Left renal pelvis (tissue), 4 donors: ENCODE measurements at places on chromosomes 4 and X. TPM values are rescaled to one million over a fixed set of nuclear protein-coding genes. Genes with fewer than 3 reads are reported as not detected.

Gene HTR2C
- polyA plus RNA-seq = 1.2 TPM

Gene STS
- polyA plus RNA-seq = 6.8 TPM

Gene TMSB15A
- 63.9 TPM for polyA plus RNA-seq

Gene POF1B
- 0.12 TPM for polyA plus RNA-seq

Gene DCTD
- polyA plus RNA-seq = 131 TPM

GRCh38 chrX:100710816-100711215 is 21.1 kb downstream of the SYTL4 start:
- no peak for DNase-seq

DNA sequence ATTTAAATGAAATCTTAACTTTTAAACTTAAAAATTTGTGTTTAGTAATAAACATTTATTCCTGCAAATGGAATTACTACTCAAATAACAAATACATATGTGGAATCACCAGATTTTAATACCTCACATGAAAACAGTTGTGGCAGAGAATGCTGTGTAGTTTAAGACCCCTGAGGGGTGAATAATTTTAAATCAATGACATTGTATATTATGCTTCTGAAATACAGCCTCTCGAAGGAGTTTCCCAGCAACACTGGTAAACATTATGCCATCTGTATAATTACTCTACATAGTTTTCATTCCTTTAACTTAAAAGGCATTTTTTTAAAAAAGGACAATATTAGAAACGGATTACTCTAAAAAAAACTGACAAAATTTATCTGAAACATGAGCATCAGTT is 2313.3 kb downstream of the ARAP2 start:
- DNase-seq = no peak

DNA sequence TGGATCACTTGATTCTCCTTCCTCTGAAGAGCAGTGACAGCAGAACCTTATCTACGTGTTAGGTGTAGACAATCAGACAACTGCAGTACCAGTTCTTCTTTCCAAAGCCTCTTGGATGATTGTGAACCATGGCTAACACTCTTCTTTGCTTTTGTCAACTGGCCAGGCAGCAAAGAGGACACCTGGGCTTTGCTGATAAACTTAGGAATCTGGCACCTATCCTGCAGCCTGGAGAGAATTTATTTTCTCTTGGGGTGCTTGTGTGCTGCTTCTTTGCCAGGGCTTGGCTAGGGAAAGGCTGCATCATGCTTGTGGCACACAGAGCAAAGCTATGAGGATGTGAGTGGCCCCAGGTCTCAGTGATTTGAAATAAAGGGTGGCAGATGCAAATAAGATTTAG is 77.4 kb downstream of the ANAPC4 start:
- DNase-seq = no peak

DNA sequence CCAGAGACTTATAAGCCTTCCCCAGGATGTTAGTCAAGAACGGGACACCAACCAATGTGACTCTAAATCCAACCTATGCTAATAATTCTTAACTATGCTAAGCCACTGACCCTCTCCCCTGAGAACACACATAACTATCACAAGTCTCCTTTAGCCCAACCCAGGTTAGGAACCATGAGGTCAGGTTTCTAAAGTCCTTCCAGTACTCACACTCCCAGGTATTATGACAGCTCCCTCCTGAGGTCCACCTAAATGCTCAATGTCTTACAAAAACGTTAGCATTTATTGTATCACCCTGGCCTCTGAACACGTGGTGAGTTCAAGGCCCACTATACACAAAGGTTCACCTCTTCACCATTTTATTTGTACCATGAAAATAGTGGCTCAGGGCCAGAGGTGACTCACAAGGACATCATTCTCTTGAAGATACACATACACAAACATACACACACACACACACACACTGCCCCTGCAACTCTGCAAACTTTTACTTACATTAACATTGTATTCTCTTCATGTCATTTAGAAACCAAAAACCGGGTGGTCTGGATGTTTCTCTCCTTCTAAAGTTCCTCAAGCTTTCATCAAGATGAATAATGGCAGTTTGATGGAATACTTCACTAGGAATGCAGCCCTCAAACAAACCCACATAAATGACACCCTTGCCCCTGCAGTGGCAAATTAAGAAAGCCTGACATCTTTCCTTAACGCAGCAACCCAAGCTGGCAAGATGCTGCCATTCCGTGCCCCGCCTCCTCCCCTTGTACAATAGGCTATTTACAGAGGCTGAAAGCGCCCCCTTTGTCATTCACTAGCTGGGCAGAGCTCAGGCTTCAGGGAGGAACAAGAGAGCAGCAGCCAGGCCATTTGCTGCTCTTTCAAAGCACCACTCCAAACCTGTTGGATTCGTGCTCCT is 17.7 kb downstream of the ACSL1 start:
- no peak for DNase-seq

DNA sequence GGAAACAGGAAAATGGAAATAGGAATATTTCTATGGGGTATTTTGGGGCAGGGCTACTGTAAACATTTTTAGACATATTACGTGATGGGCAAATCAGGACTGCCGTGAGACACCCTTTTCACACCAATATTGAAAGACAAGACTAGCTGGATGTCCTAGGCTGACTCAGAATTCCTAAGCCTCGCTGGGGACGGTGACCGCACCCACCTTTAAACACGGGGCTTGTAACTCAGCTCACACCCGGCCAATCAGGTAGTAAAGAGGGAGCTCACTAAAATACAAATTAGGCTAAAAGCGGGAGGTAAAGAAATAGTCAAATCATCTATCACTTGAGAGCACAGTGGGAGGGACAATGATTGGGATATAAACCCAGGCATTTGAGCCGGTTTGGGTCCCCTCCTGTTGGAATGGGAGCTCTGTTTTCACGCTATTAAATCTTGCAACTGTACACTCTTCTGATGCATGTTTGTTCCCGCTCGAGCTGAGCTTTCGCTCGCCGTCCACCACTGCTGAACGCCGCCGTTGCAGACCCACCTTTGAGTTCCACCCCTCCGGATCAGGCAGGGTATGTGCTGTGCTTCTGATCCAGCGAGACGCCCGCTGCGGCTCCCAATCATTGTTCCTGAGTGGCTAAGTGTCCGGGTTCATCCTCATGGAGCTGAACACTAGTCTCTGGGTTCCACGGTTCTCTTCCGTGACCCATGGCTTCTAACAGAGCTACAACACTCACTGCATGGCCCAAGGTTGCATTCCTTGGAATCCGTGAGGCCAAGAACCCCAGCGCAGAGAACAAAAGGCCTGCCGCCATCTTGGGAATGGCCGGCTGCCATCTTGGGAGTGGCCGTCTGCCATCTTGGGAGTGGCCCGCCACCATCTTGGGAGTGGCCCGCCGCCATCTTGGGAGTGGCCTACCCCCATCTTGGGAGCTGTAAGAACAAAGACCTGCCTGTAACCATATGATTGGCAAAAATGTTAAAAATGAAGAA is 152.6 kb downstream of the CRLF2 start:
- DNase-seq = no peak

GRCh38 chr4:168854350-168854921 is 155.6 kb downstream of the CBR4 start:
- DNase-seq = no peak

- no peak for DNase-seq
These were observed 8.5 kb upstream of the PPEF1 start for GRCh38 chrX:18698737-18699650.

DNA sequence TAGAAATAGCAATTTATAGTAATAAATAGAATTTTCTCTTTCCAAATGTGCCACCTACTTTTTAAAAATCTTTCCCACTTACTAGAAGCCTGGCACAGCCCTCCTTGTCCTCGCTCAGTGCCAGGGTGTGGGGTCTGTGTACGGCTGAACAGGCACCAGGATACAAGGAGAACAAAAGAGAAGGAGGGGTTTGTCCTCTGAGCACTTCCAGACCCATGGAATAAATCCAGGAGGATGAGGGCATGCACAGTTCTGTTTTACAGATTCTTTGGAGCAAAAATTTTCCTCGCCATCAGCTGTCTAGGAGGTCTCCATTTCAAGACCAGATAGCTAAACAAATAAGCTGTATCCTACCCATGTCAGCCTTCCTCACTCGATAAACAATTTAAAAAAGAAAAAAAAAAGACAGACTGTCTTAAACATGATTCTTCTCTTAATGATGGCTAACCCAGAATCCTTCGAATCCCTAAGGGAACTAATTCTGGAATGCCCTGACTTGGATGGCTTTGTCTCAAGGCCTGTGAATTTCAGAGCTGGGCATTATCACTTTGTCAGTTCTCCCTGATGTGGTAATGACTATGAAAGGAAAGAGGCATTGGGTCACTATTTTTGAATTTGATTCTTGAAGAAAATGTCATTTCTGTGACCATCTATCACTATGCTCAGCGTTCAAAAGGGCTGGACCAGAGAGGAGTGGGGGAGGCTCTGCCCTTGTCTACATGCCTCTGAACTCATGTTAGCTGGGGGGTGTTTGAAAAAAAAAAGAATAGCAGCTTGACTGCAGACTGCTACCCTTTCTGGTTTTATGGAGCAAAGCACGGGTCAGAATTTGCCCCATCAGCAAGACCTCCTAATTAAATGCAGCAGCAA is 151.0 kb downstream of the DCTD start:
- no peak for DNase-seq

DNA sequence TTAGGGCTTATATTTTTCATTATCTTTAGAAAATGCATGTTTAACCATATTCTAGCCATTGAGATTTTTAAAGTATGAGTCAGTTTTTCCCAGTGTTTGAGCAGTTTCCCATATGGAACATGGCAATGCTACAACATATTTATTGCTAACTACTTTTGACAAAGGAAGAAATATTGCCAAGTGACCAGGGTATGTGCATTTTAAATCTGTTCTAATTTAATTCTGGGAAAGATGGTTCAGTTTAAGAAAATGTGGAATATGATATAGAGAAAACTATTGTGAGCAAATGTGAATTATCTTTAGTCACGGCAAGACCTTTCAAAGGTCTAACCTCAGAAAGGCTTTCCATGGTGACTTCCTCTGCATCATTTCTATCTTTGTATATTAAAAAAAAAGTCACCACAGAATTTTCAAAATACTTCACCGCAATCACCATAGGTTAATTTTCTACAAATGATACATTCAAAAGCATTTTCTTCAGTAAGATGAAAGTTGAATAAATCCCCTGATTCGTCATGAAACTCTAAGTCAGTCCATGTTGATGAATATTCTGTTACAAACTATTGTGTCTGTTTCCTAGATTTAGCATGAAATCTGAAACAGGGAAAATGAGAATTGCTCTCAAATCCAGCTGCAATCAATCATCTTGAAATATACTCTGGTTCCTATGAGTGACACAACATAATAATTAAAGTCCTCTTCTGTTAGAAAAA is 2349.0 kb upstream of the TENM3 start:
- no peak for DNase-seq
